Stimulated activated CD8-positive, alpha-beta memory T cell treated with anti-CD3 and anti-CD28 coated beads, Interleukin-4, amount 100 ng/mL, for 1 hour (primary cell): ENCODE measurements at places on chromosomes 6 and 20.
A peak's percentile ranks its signal among the peaks of the same experiment; 100 is the strongest.

DNA sequence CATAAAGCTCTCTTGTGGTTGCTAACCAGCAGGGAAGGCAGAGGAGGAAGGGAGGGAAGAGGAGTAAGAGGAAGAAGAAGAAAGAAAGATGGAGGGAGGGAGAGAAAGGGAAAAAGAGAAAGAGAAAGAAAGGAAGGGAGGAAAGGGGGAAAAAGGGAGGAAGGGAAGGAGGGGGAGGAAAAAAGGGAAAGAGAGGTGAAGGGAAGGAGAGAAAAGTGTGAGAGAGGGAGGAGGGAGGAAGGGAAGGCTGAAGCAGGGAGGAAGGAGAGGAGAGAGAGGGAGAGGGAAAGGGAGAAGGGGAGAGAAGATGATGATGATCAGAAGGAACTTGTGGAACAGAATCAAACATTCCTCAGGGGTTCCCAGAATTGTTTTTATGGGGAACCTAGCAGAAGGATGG is 57.5 kb upstream of the TOX2 start:
- no peak for DNase-seq

DNA sequence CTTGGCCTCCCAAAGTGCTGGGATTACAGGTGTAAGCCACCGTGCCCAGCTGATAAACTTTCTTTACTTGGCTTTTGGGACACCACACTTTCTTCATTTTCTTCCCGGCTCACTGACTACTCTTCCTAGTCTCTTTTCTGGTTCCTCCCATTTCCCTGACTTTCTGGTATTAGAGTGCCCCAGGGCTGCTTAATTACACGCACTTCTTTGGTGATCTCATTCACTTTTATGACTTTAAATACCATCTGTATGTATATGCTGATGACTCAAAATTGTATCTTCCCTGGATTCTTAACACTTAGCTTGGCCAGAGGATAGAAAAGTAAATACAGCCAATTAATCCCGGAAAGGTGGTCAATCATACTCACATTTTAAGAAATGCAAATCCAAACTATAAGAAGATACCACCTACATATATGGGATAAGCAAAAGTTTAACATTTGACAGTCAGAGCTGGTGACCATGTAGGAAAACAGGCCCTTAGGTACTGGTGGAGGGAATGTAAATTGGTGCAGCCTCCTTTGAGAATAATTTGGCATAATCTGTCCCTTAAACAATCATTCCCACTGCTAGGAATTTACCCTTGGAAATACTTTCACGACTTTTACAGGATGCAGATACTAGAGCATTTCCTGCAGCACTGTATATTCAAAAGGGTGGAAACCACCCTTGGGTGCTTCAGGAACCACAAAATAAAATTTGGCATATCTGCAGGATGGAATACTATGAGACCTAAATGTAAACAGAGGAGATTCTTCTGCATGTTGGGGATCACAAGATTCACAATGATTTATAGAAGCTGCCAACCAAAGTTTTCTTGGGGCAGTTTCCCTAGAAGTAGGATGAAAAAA is 9.4 kb upstream of the NANP start:
- DNase-seq: no peak

- DNase-seq: no peak
Measured at GRCh38 chr6:79301290-79301689, 66.8 kb upstream of the HMGN3 start.

GRCh38 chr6:157434349-157435033 is 53.5 kb downstream of the ZDHHC14 start:
- DNase-seq: no peak

DNA sequence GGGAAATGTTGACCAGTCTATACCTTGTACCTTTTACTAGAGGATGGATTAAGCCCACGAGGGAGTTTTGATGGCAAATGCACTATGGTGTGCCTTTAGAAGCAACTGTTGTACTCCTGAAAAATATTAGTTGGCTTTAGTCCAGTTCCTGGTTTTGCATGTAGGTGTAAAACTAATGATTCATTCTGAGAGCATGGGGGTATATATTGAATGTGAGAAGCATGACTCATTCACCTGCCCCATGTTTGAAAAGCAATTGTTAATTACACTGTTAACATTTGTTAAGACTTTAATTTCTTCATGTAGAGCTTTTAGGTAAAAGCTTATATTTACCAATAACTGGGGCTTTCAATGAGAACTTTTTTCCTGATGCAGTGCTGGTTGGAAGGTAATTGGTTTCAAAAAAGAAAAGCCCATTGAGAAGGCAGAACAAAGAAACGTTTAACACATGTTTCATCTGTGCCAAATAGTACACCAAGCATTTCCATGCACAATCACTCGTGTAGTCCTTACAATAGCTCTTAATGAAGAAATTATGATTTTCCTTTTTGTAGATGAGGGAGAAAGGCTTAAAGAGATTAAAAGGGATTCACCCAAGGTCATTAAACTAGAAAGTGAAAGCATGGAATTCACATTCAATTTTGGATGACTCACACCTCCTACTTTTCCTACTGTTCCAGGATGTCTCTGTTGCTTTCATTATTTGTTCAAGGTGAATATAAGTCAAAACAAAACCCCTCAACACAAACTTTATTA is 134.1 kb downstream of the CCDC170 start:
- no peak for DNase-seq

- DNase-seq: no peak
Measured at GRCh38 chr6:148146717-148147462, 195.7 kb upstream of the SASH1 start.

- DNase-seq: no peak
Measured at GRCh38 chr6:137056121-137056880, 11.5 kb upstream of the IL20RA start.

DNA sequence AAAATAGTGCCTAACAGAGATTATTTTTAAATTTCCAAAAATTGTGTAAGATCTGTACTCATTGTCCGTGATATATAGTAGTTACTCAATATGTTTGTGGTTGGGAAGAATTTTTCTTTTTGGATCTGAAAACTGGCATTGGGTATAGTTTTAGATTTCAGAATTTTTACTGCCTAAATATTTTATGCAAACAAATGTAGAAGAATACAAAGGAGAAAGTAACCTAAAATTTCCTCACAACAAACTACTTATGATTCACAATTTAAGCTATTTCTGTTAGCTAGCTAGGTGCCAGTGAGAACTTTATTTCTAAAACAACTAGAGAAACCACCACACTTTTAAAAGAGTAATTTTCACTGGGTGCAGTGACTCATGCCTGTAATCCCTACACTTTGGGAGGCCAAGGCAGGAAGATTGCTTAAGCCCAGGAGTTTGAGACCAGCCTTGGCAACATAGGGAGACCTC is 38.8 kb downstream of the SESN1 start:
- no peak for DNase-seq

GRCh38 chr6:20939161-20939775 is 405.0 kb downstream of the CDKAL1 start:
- no peak for DNase-seq

GRCh38 chr6:42898891-42899361 is 16.9 kb upstream of the PTCRA start:
- DNase-seq: peak; percentile 57

DNA sequence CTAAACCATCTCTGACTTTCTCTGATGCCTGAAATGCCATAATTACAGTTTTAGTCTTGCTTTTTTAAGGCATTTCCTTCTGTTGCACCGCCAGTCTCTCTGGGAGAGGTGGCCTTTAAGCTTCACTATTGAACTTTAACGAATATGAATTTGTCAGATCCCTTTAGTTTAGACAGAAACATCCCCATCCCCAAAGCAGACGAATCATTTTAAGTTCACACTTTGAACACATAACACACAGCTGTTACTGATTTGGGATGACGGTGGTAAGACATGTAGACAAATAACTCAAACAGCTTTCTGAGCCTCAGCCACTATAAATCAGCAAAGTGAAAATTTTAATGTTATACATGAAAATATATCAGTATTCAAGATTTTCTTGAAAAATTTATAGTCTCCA is 7.2 kb upstream of the IPCEF1 start:
- no peak for DNase-seq

GRCh38 chr20:41143354-41143753 is 6.0 kb downstream of the PLCG1 start:
- no peak for DNase-seq

GRCh38 chr6:90397047-90397446 is 100.4 kb upstream of the BACH2 start:
- no peak for DNase-seq

DNA sequence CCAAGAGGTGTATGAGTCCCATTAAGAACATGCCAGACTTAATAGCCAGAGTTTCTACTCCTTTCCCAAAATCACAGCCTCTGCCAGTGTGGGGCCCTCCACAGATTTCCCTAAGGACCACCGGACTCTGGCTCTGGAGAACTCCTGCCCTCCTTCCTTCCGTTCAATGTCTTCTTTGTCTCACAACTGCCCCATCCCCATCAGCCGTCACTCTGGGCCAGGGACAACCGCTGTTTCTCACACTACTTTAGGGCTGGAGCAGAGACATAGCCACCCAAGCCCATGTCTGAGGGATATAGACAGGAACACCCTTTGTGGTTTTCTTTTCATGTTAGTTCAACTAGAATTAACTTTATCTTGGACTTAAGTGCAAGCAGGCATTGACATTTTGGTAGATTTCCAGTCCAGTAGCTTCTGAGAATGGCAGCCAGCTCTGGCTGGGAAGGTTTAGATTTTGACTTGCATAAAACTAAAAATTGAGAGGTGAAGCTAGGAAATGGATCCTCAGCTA is 6.7 kb upstream of the ACSS1 start:
- DNase-seq: no peak

GRCh38 chr6:53154794-53155193 is 6.2 kb upstream of the GCM1 start:
- no peak for DNase-seq

DNA sequence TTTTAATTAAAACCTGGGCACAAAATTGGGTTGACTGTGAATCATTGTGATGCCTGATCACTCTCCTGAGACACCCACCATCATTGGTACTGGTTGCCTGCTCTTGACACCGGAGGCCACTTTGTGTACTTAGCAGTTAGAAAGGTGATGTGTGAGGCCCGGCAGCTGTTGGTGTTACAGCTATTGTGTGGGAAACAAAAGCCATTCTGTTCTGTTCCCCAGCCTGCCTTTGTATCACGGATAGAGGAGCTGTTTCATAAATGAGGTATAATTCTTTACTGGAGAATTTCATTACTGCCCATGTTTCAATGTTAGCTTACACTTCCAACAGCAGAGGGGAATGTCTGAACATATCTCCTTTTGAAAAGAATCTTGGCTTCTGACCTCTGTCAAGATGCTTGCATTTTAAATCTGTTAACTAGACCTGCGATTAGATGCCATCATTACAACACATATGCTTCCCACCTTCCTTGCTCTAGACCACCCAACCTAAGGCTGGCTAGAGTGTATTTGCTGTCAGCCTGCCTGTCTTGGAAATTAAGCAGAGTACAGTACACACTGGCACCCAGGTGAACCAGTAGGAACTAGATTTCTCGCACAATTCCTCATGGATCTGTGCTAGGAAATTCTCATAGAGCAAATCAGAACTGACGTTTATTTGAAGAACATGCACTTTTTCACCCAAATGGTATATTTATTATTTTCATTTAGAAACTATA is 142.4 kb upstream of the INSM1 start:
- no peak for DNase-seq

DNA sequence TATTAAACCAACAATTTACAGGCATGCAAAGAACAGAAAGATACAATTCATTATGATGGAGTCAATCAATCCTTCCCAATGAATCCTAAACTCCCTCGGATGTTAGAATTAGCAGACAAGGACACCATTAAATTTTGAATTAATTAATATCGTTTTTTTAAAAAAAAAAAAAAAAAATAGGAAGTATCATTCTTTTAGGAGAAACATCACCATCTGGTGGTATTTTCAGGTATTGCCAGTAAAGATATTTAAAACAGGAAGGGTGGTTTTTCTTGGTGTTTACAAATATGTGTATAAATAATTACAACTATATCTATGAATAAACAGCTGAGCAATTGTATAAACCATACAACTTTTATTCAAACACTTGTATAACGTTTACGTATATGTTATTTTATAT is 564.4 kb downstream of the HAO1 start:
- DNase-seq: no peak

DNA sequence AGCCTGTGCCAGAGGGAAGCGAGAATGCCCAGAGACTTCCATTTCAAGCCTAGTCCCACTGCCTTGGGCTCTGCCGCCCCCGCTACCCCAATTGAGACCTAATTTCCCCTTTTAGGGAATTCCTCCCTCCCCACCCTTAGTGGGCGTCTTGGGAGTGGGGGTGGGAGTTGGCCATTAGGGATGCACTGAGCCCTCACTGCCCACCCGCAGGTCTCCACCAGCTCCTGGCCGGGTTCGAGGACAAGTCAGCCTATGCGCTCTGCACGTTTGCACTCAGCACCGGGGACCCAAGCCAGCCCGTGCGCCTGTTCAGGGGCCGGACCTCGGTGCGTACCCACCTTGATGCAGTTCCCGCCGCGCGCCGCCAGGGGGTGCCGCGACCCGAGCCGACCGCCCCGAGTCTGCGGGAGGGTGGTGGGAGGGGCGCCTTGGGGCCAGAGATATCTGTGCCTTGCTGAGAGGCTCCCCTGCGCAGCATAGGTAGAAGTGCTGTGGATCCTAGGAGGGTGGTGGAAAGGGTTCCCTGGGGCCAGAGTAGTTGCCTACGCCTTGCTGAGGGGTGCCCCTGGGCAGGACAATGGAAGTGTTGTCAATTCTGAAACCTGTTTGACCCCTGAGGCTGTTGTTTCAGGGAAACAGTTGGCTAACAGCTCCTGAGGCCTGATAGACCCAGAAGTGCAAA is 9.2 kb downstream of the ITPA start:
- DNase-seq: peak; percentile 50

DNA sequence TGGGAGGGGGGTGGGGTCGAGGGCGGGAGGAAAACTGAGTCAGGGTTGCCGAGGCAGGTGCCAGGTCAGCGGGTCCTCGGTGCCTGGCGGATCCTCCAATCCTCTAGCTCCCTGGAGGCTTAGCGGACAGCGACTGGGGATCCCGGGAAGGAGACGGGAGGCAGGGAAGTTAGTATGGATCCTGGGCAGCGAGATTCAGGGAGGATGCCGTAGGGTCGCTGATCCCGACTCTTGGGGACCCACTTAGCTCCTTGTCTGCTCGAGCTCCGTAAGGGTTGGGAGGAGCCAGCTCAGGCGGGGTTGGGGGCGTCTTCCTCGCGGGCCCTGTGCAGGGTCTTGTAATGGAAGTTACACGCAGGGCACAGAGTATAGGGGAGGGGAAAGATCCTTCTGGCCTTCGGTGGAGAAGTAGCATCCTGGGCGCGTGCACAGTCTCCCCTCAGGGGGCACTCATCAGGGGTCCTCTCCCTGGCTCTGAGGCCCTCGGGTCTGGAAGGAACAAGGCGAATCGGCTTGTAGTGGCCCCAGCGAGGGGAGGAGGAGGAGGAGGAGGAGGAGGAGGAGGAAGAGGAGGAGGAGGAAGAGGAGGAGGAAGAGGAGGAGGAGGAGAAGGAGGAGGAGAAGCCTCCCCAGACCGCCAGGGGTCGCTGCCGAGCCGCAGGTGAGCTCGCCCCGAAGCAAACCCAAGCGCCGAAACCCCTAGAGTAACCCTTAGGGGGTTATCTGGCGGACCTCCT is 6.4 kb upstream of the SLC12A5 start:
- peak; percentile 54 for DNase-seq

- no peak for DNase-seq
Measured at GRCh38 chr20:44646023-44646640, 5.4 kb downstream of the ADA start.

GRCh38 chr20:53419693-53420460 is 173.8 kb downstream of the ZNF217 start:
- DNase-seq: no peak
